Renal cortex interstitium (tissue), 15 donors: ENCODE measurements at places on chromosomes 16 and 17. TPM values are rescaled to one million over a fixed set of nuclear protein-coding genes. Genes with fewer than 3 reads are reported as not detected.

DNA sequence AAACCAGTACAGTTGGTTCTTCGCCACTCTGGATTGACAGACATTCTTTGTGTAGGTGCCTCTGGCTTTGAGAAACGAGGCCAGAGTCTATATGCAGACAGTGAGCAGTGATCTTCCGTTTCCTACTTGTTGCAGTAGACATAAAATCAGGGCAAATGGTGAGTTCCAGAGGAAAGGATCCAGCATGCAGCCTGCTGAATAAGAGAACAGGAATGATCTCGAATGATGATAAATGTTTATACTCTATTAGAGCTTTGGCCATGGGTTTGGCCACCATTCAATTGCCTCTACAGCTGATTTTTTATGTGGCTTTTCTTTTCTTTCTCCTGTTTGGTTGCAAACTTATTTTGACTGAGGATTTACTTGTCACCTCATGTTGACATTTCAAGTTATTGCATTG, 286.7 kb downstream of the IRX3 start:
- no peak for DNase-seq

Gene MT1M
- not detected for polyA plus RNA-seq

DNA sequence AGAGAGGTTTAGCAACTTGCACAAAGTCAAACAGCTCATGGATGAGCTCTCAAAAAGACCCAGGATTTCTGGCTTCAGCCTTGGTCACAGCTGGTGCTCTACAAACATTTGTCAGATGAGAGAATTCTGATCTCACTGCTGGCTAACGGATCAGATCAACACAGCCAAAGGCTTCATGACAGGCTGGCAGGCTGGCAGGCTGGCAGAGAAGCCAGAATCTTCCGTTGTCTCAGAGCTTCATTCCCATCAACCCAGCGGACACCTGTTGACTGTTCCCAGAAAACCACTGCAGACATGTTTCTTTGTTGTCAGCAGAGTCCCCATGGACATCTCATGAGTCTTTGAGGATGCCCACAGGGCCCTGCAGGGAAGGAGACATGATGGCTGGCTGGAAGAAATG, 303.8 kb upstream of the ASIC2 start:
- no peak for DNase-seq

DNA sequence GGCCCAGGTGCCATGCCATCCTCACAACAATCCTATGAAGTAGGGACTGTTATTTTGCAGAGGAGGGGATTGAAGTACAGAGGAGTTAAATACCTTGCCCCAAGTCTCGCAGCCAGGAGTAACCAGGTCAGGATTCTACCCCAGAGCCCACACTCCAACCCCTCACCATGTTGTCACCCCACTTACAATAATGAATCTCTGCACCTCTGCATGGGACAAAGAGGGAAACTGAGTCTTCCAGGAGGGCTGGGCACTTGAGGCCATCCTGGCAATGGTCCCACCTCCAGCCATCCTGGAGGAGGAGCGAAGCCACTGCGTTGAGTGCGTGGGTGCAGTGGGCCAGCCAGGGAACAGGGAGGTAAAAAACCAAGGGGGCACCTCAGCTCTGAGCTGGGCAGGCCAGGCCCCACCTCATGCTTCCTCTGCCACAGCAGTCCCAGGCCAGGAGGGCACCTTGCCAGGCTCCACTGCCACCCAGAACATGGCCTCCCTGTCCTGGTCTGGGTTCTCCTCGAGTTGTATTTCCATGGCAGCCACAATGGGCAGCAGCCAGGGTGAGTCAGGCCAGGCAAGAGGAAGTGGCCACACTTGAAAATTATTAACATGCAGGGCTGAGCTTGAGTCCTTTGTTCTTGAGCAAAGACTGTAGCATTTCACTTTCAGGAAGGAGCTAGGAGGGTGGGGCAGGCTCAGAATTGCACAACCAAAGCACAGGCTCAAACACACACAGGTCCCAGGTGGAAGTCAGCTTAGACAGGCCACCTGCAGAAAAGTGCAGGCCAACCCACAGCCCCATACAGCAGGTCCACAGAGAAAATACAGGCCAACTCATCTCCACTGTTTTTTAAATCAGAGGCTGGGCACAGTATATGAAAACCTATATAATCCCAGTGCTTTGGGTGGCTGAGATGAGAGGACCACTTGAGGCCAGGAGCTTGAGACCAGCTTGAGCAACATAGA, 52.1 kb downstream of the CUEDC1 start:
- no peak for DNase-seq

DNA sequence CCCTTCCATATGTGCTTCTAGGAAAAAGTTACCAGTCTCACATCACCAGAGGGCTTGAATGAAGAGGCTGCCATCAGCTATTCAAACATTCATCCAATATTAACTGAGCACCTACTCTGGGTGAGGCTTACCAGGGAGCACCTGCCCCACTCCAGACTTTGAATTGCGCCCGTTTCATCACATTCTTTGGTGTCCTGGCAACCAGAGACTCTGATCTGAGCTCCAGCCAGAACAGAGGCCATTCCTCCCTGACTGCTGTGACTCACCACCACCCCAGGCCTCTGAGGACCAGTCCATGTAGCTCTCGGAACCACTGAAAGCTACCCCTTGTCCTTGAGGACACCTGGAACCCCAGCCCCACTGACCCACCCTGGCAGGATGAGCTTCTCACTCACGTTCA, at the start of gene C16orf96:
TSS of gene C16orf96 (plus strand) at position 229 of the 400 bp plus-strand sequence. CDS start at position 379, 150 bp downstream.
- no peak for DNase-seq

DNA sequence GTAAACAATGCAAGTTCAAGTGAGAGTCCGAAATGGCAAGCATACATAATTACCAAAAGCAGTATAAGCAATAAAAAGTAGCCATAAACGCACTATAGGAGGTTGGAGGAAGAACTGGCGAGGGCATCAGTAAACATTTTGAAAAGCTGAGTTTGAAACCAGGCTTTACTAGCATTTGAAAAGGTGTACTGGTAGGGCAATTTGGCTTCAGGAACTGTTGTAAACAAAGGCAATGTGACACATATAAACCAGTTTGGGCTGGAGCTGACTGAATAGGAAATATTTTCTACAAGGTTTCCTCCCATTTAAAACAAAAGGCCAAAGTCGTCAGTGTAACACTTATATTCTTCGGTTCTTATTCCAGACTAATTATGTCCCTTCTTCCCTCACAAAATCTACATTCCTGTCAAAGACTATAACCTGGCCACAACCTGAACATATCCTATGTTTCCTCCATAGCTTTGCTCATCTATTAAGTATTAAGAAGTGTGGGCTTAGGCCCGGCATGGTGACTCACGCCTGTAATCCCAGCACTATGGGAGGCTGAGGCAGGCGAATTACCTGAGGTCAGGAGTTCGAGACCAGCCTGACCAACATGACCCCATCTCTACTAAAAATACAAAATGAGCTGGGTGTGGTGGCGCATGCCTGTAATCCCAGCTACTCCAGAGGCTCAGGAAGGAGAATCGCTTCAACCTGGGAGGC, 7.8 kb downstream of the CBX1 start:
- no peak for DNase-seq

Gene SLC38A8
- polyA plus RNA-seq = not detected

DNA sequence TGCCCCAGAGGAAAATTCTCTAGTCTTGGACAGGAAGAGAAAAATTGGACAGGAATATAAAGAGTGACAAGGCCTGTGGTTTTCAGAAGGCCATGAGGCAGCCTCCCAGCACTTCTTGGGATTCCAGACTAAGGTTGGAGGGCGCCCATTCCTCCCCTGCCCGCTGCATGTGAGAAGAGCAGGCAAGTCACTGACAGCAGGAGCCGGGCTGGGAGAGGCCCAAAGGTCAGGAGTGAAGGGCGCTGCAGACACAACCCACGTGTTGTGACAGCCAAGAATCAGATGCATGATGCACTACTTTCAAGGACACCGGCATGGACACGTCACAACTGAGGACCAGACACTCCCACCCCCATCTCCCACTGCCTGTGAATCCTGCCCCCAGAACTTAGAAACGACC, 256.7 kb downstream of the CBLN1 start:
- DNase-seq = no peak

Gene JPT1
- 104 TPM for polyA plus RNA-seq

DNA sequence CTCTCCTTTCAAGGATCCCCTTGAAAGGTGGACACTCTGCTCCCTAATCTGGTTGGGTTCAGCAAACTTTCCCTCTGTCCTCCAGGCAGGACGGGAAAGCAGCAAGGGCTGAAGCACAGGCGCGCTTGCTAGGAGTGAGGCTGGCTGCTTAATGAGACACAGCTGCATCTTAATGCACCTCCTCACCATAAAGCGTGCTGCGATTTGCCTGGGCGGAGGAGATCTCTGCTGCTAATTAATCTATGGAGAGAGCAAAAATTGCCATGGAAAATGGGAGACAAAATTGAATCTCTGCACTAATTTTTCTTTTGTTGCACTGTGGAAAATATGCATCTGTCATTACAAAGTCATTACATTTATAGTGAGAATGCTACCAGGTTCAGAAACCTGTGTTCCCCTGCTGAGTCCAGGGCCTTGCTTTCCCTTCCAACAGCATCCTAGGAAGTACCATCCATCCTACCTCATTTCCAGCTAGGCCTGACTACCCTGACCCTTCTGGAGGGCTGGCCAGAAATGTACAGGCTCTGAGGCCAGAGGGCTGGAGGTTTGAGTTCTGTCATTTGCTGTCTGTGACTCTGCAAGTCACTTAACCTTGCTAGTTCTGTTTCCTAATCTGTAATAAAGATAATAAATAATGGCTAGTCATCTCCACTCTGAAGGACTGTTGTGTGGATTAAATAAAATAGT, 43.5 kb upstream of the BCAR1 start:
- no peak for DNase-seq

DNA sequence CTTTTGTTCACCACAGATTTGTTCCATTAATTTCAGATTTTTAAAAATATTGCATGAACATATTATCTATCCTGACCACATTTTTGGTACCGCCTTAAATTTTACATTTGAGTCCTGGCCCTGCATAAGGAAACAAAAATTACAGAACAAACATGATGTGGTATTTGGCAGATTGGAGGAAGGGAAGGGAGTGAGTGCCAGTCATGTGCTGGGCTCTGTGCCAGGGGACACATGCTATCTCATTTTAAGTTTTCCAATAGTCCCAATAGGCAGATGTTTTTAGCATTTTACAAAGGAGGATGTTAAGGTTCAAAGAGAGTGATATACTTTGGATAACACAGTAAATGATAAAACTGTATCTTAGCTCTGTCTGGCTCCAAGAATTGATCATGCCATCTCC, 185.1 kb downstream of the CDK5R1 start:
- no peak for DNase-seq

Gene FZD2
- polyA plus RNA-seq = 24.5 TPM

Gene DOC2A
- 5.2 TPM for polyA plus RNA-seq

Gene ELOB
- 237 TPM for polyA plus RNA-seq

- DNase-seq = no peak
Measured at GRCh38 chr17:26792486-26792885, 501.4 kb upstream of the WSB1 start.

GRCh38 chr16:80058214-80058613, 457.7 kb upstream of the MAF start:
- DNase-seq = no peak

Gene MYH1
- 0.08 TPM for polyA plus RNA-seq

GRCh38 chr16:80034469-80034826, 433.9 kb upstream of the MAF start:
- DNase-seq = no peak

Gene PITPNM3
- polyA plus RNA-seq = 7.4 TPM

GRCh38 chr17:54972406-54973138, 4.0 kb downstream of the STXBP4 start:
- no peak for DNase-seq

GRCh38 chr17:38916771-38917170, 8.6 kb upstream of the LASP1NB start:
- no peak for DNase-seq

DNA sequence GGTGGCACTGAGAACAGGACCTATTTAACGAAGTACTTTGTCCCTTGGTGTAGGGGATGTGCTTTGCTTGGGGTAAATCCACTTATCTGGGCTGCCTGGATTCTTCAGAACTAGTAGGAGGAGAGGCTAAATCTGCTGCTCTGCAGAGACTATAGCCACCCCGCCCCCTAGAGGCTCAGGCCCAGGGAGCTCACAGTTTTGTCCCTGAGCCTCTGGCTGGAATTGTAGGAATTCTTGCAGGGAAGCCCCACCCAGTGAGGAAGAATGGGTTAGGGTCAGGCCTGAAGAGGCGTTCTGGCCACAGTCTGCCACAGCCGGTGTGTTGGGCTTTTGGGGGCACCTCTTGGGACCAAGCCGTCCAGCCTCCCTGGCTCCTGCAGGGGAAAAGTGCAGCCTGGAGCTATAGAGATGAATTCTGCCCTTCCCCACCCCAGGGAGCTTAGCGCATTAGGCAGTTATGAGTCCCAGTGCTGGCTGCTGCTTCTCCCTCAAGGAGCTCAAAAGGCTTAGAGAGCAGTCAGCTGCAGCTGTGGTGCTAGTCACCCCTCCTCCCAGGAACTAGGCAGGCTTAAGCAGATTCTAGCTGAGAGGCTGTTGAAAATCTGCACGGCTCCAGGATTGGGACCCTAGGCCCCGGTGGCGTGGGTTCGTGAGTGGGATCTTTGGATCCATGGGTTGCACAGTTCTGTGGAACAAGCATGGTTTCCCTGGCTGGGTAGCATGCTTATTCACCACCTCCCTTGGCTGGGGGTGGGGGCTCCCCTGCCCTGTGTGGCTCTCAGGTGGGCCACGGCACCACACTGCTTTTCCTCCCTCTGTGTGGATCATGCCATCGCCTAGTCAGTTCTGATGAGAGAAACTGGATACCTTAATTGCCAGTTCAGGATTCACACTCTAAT, 237.4 kb upstream of the TOM1L1 start:
- no peak for DNase-seq

Gene ARL5C
- polyA plus RNA-seq = 0.50 TPM

Gene HOXB2
- 49.0 TPM for polyA plus RNA-seq

GRCh38 chr16:89370601-89371000, 119.8 kb downstream of the ANKRD11 start:
- no peak for DNase-seq

- no peak for DNase-seq
Measured at GRCh38 chr17:12641084-12641483, 24.6 kb upstream of the MYOCD start.

Gene CD300LG
- polyA plus RNA-seq = 1.7 TPM

Gene ACADVL
- 579 TPM for polyA plus RNA-seq

- DNase-seq = no peak
Measured at GRCh38 chr17:69375229-69375628, 39.3 kb upstream of the MAP2K6 start.

- DNase-seq = no peak
Measured at GRCh38 chr16:747978-748746, 7.4 kb upstream of the CIAO3 start.

DNA sequence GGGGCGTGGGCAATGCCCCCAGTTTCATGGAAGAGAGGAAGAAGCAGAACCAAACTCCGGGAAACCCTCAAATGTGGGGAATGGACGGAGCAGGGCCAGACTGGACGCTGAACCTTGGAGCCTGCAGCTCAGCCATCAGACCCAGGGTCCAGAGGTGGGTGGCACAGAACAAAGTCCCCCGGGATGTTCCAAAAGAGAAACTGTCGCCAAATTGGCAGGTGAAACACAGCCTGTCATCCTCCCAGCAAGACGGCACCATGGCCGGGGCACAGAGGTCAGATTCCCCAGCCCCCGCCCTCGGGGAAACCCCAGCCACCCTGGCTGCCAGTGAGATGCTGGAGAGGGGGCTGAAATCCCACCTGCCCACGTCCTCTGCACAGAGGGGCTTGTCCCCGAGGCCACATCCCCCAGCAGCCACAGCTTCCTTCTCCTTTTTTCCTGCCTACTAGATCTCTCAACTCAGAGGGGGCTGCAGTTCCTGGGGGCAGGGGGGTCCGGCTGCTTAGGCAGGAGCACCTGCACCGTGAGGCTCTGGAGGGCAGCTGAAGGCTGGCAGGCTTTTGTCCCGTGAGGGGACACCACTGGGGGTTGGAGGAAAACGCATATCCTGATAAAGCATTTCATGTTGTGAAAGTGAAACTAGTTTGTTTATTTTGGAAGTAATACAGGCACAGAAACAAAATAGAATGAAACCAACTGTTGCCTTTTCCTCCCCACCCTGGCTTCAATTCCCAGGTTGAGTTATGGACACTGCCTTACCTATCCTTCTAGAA, 1.2 kb upstream of the SECTM1 start:
- no peak for DNase-seq

Gene COPZ2
- 15.8 TPM for polyA plus RNA-seq
